ENCODE measurements at places on chromosomes 11 and 22.
A peak's percentile ranks its signal among the peaks of the same experiment; 100 is the strongest.

DNA sequence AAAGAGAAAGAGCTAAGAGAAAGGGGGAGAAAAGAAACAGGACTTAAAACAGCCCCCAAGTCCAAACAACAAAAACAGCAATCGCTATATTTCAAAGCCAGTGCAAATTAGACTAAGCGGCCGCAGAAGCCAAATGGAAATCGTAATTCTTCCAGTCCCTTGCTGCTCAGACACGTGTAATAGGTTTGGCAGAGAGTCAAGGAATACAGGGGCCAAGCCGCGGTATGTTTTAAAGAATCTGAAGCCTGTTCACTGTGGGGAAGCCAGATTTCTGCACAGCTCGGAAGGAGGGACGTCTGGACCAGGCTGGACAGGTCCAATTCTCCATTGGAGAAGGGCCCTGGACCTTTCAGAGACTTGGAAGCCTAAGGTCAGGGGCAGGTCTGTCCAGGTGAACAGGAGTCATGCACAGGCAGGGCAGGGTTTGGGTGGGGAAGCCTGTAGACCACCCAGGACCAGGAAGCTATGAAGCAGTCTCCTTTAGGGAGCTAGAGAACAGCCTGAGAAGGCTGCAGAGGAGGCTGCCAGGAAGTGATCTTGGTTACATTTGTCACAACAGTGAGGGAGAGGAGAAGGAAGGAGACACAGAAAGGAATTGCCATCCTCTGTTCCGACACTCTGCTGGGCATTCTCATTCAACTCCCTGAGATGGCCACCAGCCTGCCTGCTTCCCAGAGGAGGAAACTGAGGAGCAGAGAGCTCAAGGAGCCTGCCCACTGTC, 265.5 kb upstream of the ISX start:
- DNase-seq, result no peak

DNA sequence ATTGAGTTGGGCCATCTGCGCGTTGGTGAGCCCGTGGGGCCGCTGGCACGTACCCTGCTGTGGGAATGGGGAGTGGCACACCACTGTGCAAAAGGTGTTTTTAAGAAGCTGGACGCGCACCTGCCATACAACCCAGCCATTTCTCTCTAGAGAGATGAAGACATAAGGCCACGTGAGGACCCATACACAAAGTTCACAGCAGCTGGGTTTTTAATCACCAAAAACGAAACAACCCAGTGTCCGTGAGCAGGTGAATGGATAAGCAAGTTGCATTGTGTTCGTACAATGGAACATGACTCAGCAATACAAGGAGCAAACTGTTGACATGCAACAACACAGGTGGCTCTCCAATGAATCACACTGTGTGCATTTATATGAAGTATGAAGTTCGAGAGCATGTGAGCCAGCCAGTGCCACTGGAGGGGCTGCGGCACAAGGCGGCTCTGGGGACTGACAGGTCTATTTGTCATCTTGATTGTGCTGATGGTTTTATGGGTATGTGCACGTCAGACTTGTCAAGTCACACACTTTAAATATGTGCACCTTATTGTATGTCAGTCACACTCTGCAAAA, 30.6 kb upstream of the PANX2 start:
- no peak for DNase-seq

- no peak for DNase-seq
Observed at GRCh38 chr22:46104881-46105493, 45.3 kb upstream of the PPARA start.

- no peak for DNase-seq
Observed at GRCh38 chr11:128513915-128514681, 73.3 kb downstream of the ETS1 start.

GRCh38 chr11:107467696-107468095, 10.1 kb upstream of the CWF19L2 start:
- no peak for DNase-seq

- no peak for DNase-seq
Observed at GRCh38 chr11:40606800-40607199, 852.7 kb downstream of the LRRC4C start.

GRCh38 chr11:125139778-125140177, 24.8 kb upstream of the PKNOX2 start:
- DNase-seq, result no peak

DNA sequence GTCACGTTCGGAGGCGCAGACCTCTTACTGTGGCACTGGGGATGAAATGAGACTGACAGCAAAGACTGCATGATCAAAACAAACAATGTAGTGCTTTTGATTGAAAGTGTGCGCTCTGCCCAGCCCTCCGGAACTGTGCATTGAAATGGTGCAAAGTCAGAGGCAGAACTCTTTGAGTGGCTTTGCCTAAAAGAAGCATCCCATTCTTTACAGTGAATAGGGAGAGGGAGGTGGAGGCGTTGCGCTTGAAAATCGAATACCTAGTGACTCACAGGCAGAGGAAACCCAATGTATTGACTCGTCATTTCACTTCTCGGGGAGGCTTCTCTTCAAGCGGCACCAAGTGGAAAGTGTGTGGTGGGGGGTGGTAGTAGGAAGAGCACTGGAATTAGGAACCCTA, 10.9 kb downstream of the RCN1 start:
- DNase-seq, result no peak

DNA sequence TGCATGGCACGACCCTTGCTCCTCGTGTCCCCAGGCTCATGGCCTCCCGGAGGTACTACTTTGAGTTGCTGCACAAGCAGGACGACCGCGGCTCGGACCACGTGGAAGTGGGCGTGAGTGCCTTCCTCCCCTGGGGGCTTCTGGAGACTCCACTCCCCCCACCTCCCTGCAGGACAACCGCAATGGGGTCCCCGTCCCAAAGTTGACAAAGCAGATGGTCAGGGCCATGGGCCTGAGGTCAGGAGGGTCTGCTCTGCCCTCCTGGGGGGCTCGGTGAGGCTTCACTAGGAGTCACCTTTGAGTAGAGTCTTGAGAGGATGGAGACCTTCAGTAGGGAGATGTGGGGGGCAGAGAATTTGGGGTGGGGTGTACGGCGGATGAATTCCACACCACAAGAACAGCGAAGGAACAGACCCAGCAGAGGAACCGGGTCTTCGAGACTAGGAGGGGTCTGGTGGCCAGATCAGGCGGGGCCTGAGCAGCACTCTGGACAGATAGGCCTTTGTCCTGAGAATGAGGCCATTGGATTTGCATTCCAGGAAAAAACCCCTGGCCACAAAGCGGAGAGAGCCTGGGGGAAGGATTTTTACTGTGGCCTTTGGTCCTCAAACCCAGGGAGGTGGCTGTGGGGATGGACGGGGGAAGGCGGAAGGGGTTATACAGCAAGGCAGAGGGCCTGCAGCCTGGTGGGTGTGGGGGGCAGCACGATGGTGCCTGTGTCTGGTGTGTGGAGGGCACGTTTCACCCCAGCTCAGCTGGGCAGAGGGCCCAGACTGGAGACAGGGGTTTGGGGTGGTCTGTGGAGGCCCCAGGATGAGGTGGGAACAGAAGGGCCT, 4.6 kb downstream of the B4GALNT4 start:
- peak; percentile 72 for DNase-seq
